ENCODE measurements at places on chromosomes 1 and 21.

DNA sequence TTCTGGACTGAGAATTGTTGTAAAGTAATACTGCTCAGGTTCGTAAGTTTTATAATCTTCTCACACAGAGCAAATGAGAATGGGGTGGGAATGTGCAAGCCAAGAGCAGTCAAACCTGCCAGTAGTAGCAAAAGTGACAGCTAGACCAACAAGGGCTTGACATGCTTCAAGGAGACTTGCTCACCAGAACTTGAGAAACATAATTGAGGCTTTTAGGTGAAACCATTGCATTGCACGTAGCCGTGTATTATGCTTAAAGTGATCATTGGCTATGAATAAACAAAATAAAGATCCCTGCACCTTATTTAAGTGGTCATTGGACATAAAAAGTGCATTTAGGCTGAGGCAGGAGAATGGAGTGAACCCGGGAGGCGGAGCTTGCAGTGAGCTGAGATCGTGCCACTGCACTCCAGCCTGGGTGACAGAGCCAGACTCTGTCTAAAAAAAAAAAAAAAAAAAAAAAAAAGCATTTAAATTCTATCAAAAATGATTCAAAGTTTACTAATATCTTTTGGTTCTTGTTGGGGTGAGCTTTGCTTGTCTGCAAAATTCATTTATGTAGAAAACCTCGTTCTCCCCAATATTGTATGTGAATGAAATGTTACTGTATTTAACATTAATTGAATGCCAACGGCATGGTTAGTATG lies 11.8 kb upstream of the CCT8 start:
- no peak for DNase-seq

DNA sequence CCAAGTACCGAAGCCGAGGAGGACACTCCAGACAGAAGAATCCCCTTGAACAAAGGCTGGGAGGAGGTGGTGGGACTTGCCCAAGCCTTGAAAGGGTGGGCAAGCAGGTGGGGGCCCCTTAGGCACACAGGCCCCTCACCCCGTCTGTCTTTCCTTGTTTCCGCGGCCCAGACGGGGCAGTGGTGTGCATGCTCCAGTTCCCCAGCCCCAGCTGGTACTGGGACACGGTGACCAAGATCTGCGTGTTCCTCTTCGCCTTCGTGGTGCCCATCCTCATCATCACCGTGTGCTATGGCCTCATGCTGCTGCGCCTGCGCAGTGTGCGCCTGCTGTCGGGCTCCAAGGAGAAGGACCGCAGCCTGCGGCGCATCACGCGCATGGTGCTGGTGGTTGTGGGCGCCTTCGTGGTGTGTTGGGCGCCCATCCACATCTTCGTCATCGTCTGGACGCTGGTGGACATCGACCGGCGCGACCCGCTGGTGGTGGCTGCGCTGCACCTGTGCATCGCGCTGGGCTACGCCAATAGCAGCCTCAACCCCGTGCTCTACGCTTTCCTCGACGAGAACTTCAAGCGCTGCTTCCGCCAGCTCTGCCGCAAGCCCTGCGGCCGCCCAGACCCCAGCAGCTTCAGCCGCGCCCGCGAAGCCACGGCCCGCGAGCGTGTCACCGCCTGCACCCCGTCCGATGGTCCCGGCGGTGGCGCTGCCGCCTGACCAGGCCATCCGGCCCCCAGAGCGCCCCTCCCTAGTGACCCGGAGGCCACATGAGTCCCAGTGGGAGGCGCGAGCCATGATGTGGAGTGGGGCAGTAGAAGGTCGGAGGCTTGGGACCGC lies 50.8 kb downstream of the OPRD1 start:
- DNase-seq, result no peak

DNA sequence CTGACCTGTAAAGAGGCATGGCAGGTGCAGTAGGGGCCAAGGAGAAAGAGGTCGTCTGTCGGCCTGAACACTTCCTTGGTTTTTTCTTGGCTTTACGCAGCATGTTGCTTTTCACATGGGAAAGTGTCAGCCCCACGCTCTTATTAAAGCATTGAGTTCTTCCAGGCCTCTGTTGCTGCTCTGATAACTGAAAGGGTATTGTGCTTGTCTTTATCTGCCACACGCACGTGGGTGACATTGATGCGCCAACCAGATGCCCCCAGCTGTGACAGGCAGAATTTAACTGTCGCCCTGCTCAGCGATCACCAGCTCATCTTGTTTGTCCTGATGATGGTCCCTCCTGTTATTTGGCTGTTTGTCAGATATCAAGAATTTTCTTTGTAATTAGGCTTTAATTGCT lies 76.5 kb downstream of the GALNT2 start:
- no peak for DNase-seq

- DNase-seq, result no peak
Measured at GRCh38 chr1:7121622-7121988, 336.4 kb downstream of the CAMTA1 start.

DNA sequence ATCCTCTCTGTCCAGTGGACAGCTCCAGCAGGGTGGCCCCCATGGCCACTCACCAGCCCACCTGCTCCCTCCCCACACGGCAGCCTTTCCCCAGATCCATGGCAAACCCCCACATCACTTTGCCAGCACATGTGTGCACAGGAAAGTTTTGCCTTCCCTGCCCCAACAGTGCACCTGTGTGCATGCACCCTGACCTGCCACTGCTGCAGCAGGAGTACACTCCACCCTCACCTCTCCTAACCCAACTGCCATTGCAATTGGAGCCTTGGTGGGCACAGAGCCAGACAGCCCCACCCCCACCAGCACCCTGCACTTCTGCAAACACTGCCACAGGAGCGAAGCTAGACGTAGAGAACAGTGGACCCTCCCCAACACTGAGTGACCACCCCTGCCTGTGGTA lies 308.9 kb downstream of the CEP170 start:
- DNase-seq, result no peak

- no peak for DNase-seq
Measured at GRCh38 chr21:24096651-24097050, 1510.6 kb downstream of the MRPL39 start.

DNA sequence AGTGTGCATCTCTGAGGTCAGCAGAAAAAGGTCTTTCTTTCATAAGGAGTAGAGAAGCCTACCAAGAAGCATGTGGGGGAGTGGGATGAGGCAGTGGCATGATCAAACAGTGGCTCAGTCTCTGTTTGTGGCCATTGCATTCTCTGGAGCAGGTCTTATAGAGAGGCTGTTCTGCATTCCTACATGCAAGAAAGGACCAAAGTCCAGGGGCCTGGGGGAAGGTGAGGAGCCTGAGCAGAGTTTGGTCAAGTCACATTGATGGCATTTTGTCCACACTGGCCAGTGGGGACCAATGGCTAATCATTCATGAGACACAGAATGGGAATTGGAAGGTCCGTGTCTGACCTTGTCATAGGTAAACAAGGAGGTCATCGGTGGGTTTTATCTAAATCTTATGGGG lies 25.4 kb downstream of the MAP10 start:
- no peak for DNase-seq

DNA sequence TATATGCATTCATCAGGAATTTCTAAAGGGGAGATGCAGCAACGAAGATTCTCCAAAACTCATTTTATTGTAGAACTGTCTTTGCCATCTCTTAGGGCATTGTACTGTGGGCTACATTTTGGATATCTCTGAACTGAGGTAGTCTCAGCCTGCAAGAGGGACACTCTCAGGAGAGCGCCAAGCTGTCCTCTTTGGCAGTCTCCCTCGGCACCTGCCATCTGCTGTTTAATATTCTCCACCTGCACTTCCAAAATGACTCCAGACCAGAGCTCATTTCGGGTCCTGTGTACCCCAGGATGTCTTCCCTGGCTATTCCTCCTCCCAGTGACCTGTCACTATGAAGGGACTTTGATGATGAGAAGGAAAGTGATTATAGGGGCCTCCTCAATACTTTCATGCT lies 356.3 kb upstream of the C1orf174 start:
- no peak for DNase-seq

- DNase-seq, result no peak
Measured at GRCh38 chr1:17404034-17404684, 32.2 kb downstream of the PADI6 start.
